ENCODE measurements at places on chromosomes 12 and 14.

GRCh38 chr14:60945984-60946383 lies 34.9 kb downstream of the TRMT5 start:
- DNase-seq, result no peak

GRCh38 chr12:58521152-58521551 lies 399.2 kb downstream of the LRIG3 start:
- no peak for DNase-seq

DNA sequence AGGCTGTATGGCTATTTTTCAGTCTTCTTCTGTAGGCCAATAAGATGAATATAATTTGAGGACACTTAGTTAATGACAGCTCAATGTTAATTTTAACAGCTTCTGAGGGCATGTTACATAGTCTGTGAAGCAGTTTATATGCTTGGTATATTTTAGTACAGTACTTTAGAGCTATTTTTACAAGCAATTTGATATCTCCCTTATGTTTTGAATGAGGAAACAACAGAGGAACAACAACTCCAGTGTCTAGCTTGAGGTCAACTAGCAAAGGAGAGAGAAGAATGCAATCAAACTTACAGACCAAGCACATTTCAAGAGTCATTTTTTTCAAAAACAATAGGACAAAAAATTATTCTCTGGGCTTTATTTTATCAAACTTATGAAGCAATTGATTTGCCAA lies 469.1 kb upstream of the DCN start:
- no peak for DNase-seq

- DNase-seq, result no peak
Measured at GRCh38 chr12:37548266-37548805, 768.2 kb upstream of the ALG10B start.

DNA sequence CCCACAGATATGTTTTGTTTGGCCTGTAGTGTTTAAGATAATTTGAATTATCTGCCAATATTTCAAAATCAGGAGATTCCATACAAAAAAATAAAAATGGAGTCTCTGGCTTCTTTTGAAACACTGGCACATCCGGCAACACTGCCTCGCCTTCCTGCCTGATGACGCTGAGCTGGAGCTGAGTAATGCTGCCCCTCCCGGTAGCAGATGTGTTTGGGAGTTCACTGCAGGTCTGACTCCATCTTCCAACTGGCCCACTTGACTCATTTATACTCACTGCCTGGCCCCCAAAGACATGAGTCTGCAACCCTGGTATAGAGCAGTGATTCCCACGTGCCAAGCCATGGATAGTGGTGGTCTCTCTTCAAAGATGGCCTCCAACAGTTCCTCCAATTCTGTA lies 7.4 kb downstream of the CIT start:
- DNase-seq, result no peak

GRCh38 chr12:69130064-69130463 lies 109.3 kb upstream of the CPSF6 start:
- no peak for DNase-seq

DNA sequence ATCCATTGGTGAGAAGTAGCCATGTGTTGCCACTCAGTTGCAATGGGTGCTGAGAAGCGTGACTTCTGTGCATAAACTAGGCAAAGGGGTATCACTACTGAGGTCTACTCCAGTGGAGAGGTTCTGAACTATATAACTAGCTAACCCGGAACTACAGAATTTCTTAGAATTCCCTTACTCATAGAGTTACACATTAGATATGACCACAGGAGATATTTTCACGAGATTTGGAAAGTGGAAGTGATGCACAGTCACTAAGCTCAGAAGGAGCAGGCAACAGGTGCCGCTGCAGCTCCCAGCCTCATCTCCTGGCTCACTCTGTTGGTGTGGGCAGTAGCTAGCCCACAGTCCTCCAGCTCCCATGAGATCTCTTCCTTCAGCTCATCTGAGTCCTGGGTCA lies 136.6 kb downstream of the SSPN start:
- DNase-seq, result no peak

- no peak for DNase-seq
Measured at GRCh38 chr12:39354955-39355354, 88.0 kb downstream of the KIF21A start.

- no peak for DNase-seq
Measured at GRCh38 chr14:97107080-97107479, 309.9 kb downstream of the VRK1 start.

GRCh38 chr12:24991209-24992049 lies 42.5 kb upstream of the BCAT1 start:
- peak; percentile 60 for DNase-seq

DNA sequence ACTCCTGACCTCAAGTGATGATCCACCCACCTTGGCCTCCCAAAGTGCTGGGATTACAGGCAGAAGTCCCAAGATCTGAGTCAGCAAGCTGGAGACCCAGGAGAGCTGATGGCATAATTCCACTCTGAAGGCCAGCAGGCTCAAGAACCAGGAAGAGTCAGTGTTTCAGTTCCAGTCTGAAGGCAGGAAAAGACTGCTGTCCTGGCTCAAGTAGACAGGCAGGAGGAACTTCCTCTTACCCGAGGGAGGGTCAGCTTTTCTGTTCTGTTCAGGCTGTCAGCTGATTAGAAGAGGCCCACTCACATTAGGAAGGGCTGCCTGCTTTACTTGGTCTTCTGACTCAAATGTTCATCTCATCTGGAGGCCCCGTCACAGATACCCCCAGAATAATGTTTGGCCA lies 206.0 kb upstream of the MYL2 start:
- no peak for DNase-seq

- DNase-seq, result no peak
Measured at GRCh38 chr14:45133683-45134050, 614 bp downstream of the FKBP3 start.

DNA sequence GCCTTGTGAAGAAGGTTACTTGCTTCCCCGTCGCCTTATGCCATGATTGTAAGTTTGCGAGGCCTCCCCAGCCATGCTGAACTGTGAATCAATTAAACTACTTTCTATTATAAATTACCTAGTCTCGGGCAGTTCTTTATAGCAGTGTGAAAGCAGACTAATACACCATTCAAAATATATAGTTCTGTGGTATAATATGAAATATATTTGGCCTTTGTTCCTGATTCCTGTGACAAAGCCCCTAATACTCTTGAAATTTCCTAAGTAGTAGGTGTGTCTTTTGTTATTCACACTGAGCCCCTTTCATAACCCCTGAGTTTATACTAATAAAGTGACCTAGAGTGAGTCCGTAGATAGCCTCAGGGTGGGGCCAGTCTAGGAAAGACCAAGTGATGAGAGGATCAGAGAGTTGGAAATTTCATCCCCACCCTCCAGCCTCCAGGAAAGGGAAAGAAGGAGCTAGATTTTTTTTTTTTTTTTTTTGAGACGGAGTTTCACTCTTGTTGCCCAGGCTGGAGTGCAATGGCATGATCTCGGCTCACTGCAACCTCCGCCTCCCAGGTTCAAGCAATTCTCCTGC lies 19.4 kb upstream of the STRN3 start:
- DNase-seq, result no peak

DNA sequence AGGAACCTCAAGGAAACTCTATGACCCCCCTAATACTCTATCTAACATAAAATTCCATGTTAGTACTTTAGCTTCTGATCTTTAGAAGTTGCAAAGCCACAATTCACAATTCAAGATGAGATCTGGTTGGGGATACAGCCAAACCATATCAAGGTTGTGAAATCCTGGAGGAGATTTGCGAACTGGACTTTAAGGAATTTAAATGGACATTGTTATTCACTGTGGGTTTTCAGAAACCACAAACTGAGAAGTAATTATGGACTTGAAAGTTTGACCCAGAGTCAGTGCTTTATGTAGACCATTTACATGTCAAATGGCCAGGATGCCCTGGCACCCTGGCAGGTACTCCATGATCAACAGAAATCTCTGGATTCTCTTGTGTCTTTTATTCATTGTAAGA lies 14.2 kb upstream of the CDKL1 start:
- no peak for DNase-seq

GRCh38 chr14:100312877-100313400 lies 6.7 kb upstream of the SLC25A29 start:
- DNase-seq, result peak; percentile 70

- peak; percentile 66 for DNase-seq
Measured at GRCh38 chr12:101407049-101407435, 530 bp downstream of the ARL1 start.

GRCh38 chr14:99467336-99468078 lies 13.2 kb downstream of the SETD3 start:
- no peak for DNase-seq

DNA sequence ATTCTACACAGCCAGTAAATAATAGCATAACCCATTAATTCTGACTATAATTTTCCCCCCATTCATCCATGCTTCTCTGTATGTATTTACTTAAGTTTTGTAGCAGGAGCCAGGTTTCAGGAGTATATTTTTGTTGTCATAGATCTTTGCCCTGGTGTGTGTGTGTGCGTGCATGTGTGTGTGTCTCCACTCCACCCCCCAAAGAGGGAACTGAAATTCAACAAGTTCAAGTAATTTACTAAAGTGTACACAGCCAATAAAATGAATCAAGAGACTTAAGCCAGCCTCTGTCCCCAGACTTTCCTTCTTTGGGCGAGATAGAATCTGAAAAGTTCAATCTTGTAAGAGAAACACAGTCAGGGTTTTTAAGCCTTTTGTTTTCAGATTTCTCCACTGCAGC lies 792.0 kb downstream of the MED13L start:
- DNase-seq, result no peak

DNA sequence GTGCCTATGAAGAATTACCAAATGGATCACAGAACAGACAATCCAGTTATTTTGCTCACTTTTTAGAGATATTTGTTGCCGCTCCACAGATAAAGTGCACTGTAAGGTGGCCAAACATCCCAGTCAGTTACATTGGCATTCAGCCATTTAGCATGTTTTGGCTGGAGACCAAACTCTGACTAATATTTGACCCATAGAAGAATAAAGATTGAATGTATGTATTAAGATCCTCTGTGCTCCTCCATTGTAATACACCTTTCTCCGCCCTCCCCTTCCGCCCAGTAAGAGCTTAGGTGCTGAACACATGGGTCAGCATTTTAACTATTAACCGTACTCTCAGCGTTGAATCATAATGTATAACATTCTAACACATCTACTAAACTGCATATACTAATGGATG lies 163.4 kb downstream of the ANO6 start:
- DNase-seq, result no peak

DNA sequence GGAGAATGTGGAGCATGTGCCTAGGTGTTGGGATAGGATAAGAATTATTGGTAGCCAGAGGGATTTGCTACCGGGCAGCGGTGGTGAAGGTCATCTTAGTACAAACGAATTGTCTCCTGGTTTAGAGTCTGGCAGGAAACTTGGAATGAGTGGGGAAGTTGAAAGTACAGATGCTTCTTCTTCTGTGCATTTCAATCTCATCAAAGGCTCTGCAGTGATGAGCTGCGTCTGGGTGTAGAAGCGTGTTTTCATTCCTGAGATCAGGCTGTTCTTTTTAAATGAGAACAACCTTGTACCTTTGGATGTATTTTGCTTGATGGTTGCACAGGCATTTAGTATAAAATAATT lies 2.1 kb downstream of the WNK1 start:
- peak; percentile 19 for DNase-seq

DNA sequence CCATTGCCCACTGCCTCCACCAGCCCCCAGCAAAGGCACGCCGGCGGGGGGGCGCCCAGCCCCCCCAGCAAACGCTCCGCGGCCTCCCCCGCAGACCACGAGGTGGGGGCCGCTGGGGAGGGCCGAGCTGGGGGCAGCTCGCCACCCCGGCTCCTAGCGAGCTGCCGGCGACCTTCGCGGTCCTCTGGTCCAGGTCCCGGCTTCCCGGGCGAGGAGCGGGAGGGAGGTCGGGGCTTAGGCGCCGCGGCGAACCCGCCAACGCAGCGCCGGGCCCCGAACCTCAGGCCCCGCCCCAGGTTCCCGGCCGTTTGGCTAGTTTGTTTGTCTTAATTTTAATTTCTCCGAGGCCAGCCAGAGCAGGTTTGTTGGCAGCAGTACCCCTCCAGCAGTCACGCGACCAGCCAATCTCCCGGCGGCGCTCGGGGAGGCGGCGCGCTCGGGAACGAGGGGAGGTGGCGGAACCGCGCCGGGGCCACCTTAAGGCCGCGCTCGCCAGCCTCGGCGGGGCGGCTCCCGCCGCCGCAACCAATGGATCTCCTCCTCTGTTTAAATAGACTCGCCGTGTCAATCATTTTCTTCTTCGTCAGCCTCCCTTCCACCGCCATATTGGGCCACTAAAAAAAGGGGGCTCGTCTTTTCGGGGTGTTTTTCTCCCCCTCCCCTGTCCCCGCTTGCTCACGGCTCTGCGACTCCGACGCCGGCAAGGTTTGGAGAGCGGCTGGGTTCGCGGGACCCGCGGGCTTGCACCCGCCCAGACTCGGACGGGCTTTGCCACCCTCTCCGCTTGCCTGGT lies at the start of gene CDKN1B:
TSS of gene CDKN1B (plus strand) at position 576 of the 793 bp plus-strand sequence. CDS start 472 bp downstream, outside the sequence.
- peak; percentile 99 for DNase-seq

GRCh38 chr12:131536766-131537165 lies 174.1 kb upstream of the SFSWAP start:
- DNase-seq, result no peak

GRCh38 chr14:41875116-41875515 lies 268.4 kb downstream of the LRFN5 start:
- no peak for DNase-seq

DNA sequence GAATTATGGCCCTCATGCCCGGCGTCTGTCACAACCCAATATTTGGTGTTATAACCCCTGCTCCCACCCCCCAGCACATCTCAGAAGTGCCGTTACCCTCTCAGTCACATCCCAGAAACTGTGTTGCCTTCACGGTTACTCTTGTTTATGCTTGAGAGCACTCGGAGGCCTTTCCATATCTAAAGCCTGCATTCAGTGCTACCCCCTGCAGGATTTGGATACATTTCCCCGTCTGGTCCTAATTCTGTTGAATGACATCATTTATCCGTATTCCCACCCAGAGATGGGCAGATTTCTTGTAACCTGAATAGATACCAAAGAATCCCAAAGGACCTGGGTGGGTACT lies 19.1 kb upstream of the FOS start:
- peak; percentile 80 for DNase-seq

DNA sequence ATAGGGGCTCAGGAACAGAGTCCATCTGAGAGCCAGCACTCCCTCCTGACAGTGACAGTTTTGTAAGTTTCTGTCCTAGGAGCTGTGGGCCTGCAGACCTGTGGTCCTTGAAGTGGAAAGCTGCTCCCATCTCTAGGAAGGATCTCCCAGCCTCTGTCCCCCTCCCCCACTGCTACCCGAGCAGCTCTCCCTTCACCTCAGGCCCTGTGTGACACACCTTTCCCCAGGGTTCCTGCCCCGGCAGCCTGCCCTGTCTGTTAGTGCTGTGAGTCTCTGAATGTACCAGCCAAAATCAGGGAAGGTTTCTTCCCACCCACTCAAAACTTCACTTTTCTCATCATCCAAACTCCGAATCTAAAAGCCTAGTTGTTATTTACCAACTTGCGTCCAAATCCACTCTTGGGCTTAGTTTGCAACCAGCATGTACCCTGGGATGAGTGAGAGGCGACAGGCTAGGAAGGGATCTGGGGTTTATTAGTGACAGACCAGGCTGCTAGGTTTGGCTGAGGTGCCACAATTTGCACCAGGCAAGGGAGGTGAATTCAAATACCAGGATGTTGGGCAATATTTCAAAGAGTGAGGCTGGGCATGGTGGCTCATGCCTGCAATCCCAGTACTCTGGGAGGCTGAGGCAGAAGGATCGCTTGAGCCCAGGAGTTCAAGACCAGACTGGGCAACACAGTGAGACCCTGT lies 39.9 kb downstream of the NINJ2 start:
- no peak for DNase-seq

All from DMS79 treated with DMSO at 0.1 percent for 48 hours (cell line).